CD4-positive, alpha-beta T cell treated with Interleukin-6 at 100 ng/mL for 8 hours (primary cell): ENCODE measurements at places on chromosomes 1 and 21.

- DNase-seq = no peak
Measured at GRCh38 chr1:243270097-243270864, 14.4 kb downstream of the SDCCAG8 start.

DNA sequence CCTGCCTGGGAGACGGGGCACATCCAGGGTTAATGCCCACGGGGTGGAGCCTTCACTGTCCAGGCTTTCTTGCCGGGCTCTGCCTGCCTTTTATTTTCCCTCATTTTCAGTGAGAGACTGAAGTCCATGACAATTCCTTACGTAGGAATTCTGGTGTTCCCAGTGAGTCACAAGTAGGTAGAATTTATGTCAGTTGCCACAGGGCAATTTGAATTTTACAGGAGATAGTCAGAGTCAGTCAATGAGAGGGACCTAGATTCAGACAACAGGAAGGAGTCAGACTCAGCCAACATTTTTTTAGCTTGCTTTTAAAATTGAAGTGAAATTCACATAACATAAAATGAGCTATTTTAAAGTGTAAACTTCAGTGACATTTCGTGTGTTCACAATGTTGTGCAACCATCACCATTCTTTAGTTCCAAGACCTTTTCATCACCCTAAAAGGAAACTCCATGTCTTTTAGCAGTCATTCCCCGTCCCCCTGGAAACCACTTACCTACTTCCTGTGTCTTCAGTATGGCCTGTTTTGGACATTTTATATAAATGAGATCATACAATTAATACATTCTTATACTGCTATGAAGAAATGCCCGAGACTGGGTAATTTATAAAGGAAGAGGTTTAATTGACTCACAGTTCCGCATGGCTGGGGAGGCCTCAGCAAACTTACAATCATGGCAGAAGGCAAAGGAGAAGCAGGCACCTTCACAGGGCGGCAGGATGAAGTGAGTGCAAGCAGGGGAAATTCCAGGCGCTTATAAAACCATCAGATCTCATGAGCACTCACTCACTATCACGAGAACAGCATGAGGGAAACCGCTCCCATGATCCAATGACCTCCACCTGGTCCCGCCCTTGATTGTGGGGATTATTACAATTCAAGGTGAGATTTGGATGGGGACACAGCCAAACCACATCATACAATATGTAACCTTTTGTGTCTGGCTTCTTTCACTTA, 14.6 kb downstream of the AJAP1 start:
- DNase-seq = no peak

- DNase-seq = no peak
Measured at GRCh38 chr1:201539561-201540431, 869 bp downstream of the NAV1 start.

- DNase-seq = no peak
Measured at GRCh38 chr1:214581785-214582184, 21.2 kb upstream of the CENPF start.

DNA sequence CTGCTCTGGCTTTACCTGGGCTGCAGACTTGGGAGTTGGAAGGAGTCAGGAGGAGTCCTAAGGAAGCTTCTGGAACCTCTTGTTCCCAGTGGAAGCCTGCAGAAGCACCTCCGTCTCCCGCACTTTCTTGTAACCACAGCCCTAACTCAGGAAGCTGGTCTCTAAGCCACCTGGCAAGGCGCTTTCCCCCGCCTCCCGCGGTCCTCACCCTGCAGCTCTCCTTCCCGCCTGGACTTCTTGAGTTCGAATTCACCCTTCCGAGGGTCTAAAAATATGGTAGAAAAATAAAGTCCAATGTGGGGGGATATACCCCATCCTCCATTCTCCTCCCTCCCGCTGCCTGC, 15.1 kb downstream of the PAX7 start:
- no peak for DNase-seq

DNA sequence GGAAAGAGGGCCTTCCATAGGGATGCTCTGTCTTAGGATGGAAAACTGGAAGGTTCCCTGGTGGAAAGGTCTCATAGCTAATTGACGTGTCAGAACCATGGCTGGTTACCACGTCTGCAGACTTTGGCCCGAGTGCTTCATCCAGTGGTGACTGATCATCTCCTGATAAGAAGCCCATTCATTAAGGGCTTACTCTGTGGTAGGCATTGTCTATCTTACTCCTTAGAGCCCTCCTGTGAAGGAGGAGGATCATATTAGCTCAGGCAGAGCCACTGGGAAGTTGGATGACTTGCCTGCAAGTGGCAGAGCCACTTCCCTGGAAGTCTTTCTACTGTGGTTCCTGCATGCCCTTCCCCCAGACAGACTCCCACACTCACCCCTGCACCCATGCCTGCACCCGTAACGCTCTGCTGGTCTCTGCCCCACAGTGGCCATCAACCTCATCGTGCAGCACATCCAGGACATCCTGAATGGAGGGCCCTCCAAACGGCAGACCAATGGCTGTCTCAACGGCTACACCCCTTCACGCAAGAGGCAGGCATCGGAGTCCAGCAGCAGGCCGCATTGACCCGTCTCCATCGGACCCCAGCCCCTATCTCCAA, 79.9 kb downstream of the UCK2 start:
- no peak for DNase-seq

- DNase-seq = no peak
Measured at GRCh38 chr1:166140251-166140650, 26.6 kb downstream of the FAM78B start.

- DNase-seq = no peak
Measured at GRCh38 chr1:220485131-220485530, 42.8 kb upstream of the MARK1 start.

GRCh38 chr1:90952906-90953305, 68.9 kb downstream of the ZNF644 start:
- no peak for DNase-seq

GRCh38 chr1:200345520-200345919, 64.3 kb downstream of the ZNF281 start:
- DNase-seq = no peak

DNA sequence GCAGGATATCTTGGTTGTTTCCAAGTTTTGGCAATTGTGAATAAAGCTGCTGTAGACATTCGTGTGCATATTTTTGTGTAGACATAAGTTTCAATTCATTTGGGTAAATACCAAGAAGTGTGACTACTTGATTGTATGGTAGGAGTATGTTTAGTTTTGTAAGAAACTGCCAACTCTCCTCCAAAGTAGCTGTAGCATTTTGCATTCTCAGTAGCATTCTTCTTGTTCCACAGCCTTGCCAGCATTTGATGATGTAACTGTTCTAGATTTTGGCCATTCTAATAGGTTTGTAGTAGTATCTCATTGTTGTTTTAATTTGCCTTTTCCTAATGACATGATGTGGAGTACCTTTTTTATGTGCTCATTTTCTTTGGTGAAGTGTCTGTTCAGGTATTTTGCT, 38.6 kb upstream of the PLA2G4A start:
- no peak for DNase-seq

DNA sequence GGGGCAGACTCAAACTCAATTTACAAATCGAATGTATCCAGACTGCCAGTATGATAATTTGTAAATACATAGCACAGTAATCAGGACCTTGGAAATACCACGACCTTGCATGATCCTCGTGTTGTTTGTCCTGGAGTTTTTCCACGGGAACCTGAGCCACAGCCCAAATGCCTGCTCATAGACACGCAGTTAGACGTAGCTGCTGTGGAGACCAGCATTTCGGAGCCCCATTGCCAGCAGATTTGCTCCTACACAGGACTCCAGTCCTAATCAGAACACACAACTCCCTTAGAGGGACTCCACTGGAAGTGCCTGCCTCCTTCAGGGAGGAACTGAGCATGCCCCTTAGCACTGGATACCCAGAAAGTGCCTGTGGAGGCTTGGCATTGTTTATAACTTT, 163.2 kb downstream of the GALNT2 start:
- no peak for DNase-seq

DNA sequence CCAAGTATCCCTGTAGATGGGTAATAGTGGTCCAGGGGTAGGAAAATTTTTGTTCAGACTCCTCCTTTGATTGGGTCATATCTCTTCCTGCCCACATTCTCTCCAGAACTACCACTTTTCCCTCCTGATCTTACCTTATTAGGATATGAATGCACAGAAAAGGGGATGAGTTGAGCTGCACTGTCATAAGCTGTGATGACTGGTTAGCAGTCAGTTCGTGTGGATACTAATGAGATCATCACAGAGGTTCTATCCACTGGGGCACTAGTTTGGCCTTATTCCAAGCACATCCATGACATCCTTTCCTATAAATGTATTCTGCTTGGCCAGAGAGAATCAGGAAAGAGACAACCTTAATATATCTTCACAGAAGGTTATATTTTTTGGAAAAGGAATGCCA, 22.1 kb upstream of the TBX15 start:
- DNase-seq = no peak

- DNase-seq = no peak
Measured at GRCh38 chr1:119713039-119713748, 1.5 kb downstream of the PHGDH start.

DNA sequence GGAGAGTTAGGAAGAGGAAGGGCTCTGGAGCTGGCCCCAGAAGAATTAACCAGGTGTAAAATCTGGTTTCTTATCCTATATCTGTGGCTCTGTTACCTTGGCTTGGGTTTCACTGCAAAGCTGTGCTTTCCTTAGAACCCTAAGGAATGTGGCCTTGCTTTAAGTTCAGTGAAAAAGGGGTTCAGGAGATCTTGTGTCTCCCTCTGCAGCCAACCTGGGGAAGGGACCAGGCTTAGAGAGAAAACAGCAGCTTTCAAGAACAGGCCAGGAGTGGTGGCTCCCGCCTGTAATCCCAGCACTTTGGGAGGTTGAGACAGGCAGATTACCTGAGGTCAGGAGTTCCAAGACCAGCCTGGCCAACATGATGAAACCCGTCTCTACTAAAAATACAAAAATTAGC, 16.1 kb upstream of the MYCL start:
- DNase-seq = no peak

- DNase-seq = peak; percentile 19
Measured at GRCh38 chr1:35883635-35884101, 659 bp downstream of the AGO1 start.

- no peak for DNase-seq
Measured at GRCh38 chr21:35372201-35372600, 323.1 kb upstream of the RUNX1 start.

DNA sequence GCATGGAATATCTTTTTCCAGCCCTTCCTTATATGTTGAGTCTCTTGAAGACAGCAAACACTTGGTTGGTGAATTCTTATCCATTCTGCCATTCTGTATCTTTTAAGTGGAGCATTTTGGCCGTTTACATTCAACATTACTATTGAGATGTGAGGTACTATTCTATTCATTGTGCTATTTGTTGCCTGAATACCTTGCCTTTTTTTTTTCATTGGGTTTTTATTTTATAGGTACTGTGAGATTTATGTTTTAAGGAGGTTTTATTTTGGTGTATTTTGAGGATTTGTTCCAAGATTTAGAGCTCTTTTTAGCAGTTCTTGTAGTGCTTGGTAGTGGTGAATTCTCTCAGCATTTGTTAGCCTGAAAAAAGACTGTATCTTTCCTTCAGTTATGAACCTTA, 60.6 kb upstream of the ASPM start:
- DNase-seq = no peak
